NCI-H774 (cell line): ENCODE measurements at places on chromosomes 4 and X.

GRCh38 chr4:143531788-143532491, 18.4 kb downstream of the SMARCA5 start:
- DNase-seq = no peak

GRCh38 chr4:146029147-146029546, 90.5 kb upstream of the ZNF827 start:
- DNase-seq = no peak

GRCh38 chr4:180330521-180330920, 1912.7 kb upstream of the TENM3 start:
- DNase-seq = no peak

GRCh38 chr4:183888564-183888963, 16.5 kb upstream of the STOX2 start:
- no peak for DNase-seq

- peak; percentile 2 for DNase-seq
Observed at GRCh38 chrX:43656005-43656494, at the start of gene MAOA. Gene MAOA, plus strand, starts transcription at chrX:43656299. Its CDS starts 43 bp downstream, at chrX:43656342.

GRCh38 chrX:54484666-54485065, 11.4 kb downstream of the FGD1 start:
- no peak for DNase-seq

- DNase-seq = no peak
Observed at GRCh38 chr4:54661169-54661568, 3.4 kb downstream of the KIT start.

DNA sequence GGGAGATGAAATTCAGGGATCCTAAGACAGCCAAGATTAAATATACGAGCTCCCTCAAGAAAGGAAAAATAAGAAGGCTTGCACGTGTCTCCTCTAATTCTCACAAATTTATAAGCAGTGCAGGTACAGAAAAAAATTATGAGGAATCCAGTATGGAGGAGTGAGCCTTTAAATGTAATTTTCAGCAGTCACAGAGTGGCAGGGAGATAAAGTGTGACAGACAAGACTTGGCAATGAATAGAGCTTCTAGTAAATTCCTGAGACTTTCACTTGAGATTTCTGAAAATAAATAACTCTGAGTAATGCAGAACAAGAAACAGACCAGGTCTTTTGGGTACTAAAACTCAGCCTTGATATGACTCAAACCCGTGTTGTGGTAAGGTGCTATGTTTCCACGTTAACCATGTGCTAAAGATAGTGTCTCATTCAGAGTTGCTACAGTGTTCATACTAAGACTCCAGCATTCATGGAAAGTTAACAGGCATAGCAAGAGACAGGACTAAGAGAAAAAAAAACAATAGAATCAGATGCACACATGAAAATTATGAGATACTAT, 119.8 kb downstream of the SPOCK3 start:
- DNase-seq = no peak

DNA sequence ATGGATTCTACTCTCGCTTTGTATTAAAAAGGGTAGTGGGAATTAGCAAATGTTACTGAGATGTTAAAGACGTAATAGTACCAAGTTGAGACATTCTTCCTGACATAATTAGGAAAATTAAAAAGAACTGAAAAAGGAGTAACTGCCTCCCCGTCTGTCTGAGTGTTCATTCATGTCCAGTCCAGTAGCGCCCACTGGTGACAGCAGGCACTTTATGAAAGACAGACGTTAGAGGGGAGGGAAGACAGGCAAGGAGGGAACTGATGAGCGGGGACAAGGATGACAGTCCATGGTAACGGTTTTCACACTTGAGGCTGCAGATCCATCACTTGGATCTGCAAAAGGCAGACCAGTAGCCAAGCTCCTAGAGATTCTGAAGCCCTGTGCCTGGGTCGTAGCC, 326.7 kb downstream of the STK32B start:
- no peak for DNase-seq

DNA sequence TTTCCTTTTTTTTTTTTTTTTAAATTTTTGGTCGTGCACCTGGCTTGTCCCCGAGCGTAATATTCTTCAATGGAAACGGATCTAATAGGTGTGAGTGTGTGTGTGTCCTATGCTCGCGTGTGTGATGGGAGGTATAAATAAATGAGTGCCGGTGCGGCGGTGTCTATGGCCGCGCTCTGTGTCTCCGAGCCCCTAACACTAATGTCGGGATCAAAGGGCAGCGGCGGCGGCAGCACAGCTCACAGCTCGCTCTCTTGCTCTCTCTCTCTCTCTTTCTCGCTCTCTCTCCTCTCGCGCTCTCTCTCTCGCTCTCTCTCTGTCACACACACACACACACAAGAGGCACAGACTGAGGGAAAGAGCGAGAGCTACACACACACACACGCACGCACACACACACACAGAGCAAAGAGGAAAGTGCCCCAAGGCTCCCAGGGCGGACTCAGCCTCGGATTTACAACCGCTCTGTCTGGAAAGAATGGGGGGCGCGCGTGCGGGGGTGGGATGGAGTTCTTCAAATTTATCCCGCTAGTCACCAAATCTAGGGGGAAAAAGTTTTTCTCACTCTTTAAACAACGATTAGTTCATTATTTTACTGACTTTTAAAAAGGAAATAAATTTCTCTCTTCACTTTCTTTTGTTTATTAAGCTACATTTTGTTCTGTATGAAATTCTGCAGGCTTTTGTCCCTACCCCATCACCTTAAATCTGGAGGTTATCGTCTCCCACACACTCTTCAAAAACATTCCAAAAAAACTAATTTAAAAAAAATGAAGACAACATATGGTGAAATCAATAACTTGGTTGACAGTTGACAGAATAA, at the start of gene ZNF827:
ZNF827 (minus strand) TSS at position 206 of the 823 bp plus-strand sequence. CDS start 416 bp downstream, outside the sequence.
- peak; percentile 20 for DNase-seq

GRCh38 chr4:38065176-38065575, 105.0 kb downstream of the PTTG2 start:
- DNase-seq = no peak

DNA sequence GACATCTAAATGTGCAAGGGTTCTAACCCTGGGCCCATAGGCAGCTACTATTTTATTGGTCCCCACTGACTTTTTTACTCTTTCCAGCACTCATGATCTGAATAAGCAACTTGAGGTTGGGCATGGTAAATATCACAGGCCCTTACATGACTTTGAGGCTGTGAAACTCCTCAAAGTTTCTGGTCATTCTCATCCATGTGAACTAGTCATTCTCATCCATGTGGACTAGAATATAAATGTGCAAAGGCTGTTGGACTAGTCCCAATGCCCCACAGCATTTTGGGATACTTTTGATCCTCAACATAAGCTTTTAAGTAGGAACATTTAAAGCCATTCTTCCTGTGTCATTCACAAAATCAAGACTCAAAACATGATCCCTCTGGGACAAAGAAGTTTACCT, 290.7 kb upstream of the PPARGC1A start:
- no peak for DNase-seq

DNA sequence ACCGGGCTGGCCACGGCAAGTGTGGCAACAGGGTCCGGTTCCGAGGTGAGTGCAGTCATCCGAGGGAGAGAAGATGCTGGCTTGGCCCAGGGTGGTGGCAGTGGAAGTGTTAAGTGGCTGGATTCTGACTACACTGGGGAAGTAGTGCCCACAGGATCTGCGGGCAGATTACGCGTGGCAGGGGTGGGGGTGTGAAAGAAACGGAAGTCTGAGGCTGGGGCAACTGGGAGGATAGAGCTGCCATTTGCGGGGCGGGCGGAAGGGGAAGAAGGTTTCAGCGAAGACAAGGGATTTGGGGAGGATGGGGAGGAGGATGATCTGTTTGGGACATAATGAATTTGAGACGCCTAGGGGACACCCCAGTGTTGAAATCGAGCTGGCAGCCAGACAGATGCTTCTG, 5.3 kb downstream of the RS1 start:
- no peak for DNase-seq

DNA sequence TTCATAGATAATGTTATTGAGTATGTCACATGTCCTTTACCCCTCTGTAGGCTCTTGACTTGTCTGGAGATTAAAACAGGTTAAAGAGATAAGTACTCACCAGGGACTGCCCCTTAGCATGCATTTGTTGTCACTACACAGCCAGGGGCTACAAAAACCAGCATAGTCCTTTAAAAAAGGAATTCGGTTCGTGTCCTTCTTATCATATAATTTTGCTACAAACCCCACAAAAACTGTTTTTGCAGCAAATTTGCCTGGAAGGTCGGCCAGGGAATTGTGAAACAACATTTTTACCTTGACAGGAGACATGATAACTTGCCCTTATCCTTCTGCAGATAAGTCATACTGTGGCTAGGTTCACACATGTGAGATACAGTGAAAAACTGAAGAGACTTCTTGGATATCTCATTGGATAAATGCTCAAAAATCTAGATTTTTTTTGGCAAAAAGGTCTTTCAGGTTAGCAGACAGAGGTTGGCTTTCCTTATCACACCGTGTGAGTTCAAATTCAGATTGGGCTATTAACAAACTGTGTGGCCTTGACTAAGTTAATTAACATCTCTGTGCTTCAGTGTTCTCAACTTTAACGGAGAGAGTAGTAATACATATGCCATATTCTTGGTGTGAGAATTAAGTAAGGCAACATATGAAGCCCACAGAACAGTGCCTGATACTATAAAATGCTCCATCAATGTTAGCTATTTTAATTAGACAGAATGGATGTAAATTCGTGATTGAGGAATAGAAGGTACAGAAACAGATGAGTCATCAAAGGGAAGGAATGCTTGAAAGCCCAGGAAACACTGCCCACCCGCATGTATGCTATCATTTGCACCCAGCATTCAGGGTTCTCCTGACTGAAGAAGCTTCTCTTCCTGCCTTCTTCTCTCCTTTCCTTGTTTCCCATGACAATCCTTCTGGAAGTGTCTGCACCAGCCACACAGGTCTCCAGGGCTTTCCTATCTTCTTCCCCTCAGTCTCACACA, 30.0 kb downstream of the FAM9C start:
- DNase-seq = no peak

GRCh38 chr4:123452616-123453015, 56.0 kb downstream of the SPRY1 start:
- no peak for DNase-seq

GRCh38 chrX:85303544-85303943, 59.8 kb downstream of the ZNF711 start:
- no peak for DNase-seq

DNA sequence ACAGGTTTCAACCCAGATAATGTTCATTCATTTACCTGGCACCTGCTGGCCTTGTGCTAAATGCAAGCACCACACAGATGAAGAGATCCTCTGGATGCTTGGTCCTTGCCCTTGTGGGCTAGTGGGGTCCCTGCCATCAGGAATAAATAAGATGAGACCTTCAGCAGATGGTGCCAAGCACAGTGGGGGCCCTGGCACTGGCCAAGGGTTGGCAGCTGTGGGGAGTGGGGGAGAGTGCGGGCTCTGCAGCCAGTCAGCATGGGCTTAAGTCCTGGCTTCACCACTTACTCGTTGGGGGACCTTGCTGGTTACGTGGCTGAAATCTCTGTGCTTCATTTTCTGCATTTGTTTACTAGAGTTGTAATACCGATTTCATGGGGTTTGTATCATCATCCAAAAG, 6.9 kb downstream of the LAP3 start:
- DNase-seq = no peak

- DNase-seq = peak; percentile 8
Observed at GRCh38 chr4:186137196-186137794, 32.8 kb downstream of the FAM149A start.

GRCh38 chrX:69038188-69038587, 127.1 kb downstream of the PJA1 start:
- no peak for DNase-seq

GRCh38 chr4:108774809-108775530, 12.1 kb upstream of the ETNPPL start:
- no peak for DNase-seq

DNA sequence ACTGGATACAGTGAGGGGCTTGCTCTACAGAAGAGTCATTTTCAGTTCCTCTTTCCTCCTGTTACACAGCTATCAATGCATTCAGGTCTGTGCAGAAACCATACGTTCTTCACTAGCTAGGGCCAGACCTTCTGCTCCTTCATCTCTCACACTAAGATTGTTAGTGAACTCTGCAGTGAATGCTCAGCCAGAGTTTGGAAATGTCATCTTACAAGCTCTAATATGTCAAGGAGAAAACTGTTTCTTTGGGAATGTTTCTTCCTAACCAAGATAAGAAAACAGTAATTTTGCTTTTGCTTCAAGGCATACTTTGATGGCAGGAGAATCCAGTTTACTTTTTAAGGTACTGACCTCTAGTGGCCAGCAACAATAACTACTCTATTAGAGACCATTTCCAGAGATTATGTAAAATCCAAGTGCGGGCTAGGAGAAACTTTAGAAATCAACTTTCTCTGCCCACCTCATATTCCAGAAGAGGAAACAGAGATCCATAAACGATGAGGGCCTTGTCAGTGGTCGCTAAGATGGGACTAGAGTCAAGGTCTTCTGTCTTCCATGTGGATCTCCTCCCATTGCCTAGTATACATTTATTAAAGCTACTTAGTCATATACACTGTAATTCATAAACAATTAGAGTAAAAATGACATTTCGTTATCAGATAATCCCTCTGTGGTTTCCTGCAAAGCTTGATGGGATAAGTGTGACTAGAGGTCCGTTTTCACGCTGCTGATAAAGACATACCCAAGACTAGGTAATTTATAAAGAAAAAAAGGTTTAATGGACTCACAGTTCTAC, 12.1 kb upstream of the CC2D2A start:
- DNase-seq = no peak

DNA sequence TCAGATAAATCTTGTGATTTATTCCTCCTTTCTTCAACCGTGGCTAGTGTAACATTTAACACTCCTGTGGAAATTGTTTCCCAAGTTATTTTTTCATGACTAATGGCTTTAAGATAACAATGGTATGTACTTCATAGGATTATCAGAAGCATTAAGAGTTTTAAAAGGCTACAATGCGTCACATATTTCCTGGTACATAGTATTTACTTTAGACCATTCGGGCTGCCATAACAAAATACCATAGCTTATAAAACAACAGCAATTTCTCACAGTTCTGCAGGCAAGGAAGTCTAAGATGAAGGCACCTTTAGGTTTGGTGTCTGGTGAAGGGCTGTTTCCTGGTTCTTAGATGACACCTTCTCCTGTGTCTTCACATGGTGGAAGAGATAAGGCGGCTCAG, 158.6 kb downstream of the PAPSS1 start:
- DNase-seq = no peak

DNA sequence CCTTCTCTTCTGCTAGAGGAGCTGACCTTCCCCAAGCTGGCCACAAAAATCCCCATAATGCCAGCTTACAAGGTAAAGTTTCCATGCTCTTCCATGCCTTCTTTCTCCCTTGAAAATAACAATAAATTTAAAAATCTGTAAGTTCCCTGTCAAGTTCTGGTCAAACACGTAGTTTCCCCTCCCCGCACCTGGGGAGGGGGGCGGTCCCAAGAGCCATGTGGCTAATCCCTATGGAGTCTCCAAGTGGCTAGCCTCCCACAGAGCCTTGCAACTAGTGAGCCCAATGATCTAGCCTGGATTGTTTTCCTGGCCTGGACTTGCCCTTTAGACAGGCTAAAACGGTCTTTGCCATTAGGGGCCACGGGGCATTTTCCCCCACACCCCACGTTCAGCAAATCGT, 2.1 kb upstream of the NRK start:
- no peak for DNase-seq
